Calu3 (cell line): ENCODE measurements at places on chromosomes 3 and 15.
A peak's percentile ranks its signal among the peaks of the same experiment; 100 is the strongest.

- peak; percentile 72 for DNase-seq
Measured at GRCh38 chr3:10551821-10552630, 46.6 kb upstream of the ATP2B2 start.

GRCh38 chr3:53092216-53092615, 38.0 kb downstream of the RFT1 start:
- DNase-seq: no peak

DNA sequence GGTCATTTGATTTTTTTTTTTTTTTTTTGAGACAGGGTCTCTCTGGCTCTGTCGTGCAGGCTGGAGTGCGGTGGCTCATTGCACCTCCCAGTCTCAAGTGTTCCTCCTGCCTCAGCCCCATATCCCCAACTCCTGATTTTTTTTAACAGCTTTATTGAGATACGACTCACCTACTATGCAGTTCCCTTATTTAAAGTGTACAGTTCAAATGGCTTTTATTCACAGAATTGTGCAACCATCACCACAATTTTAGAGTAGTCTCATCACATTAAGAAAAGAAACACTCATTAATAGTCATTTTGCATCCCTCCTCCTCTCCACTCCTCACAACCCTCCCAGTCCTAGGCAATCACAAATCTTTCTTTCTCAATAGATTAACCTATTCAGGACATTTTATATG, 1.9 kb upstream of the TRA2B start:
- DNase-seq: no peak

DNA sequence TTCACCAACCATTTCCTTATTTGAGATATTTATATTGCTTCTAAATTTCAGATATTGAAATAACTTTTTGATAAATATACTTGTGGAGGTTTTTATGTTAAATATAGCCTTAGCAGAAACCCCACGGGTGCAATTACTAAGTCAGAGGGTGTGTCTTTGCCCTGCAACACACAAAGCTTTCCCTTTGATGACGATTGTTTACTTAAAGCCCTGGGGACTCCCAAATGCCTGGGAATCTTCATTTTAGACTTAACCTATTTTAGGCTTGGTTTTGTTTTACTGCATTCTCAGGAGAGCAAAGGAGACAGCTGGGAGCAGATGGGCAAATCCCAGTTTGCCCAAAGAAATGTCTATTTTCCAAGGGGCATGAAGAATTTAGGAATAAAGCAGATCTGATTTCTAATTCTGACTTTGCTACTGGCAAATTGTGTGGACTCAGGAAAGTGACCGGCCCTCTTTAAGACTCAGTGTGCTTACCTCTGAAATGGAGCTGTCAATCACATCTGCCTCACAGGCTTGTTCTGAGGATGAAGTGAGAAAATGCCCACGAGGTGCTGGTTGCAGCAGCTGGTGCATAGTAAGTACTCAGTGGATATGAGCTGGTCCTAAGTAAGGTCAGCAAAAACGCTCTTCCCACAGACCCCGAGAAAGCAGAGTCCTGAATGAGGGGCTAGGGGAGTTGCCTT, 49.3 kb upstream of the CA12 start:
- no peak for DNase-seq

- no peak for DNase-seq
Measured at GRCh38 chr3:129522953-129523352, 5.5 kb upstream of the RHO start.

GRCh38 chr3:53721187-53722119, 124.8 kb downstream of the CHDH start:
- DNase-seq: no peak

GRCh38 chr3:42725454-42725853, 22.9 kb upstream of the HHATL start:
- DNase-seq: no peak

- DNase-seq: peak; percentile 56
Measured at GRCh38 chr3:87082796-87083440, 92.0 kb upstream of the VGLL3 start.

GRCh38 chr3:76436894-76437293, 603.0 kb upstream of the ROBO2 start:
- no peak for DNase-seq

DNA sequence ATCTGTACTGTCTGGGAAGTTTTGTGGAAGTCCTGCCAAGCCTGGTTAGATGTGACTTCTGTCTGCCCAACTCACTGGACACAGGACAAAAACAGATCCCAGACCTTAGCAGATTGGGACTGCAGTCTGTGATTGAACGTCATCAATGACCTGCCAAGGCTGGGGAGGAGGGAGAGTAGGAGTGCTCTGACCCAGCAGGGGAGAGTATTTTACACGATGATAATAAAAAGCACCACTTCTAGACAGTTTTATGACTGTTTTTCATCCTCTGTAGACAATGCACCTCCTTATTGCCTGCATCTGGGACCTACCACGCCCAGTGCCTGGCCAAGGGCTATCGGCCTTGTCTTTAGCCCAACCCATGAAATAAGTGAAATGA, 102.3 kb upstream of the NR2E3 start:
- no peak for DNase-seq

DNA sequence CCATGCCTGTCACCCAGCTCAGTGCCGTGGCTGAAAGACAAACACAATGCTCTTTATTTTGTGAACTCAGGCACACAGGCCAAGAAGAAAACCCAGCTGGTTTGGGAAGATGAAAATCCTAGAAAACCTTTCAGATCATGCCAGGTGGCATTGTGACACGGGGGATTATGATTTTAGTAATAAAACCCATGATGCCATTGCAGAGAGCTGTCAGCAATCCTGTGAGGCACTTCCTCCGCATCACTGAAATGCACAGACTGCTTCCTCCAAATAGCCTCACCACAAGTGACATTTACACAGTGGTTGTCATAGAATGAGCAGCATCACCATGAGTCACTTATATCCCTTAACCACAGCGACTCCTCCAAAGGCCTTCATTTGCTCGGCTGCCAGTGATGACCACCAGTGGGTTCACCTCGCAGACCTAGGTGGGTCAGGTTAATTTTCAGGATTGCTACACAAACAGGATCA, 22.7 kb downstream of the ABHD6 start:
- no peak for DNase-seq

DNA sequence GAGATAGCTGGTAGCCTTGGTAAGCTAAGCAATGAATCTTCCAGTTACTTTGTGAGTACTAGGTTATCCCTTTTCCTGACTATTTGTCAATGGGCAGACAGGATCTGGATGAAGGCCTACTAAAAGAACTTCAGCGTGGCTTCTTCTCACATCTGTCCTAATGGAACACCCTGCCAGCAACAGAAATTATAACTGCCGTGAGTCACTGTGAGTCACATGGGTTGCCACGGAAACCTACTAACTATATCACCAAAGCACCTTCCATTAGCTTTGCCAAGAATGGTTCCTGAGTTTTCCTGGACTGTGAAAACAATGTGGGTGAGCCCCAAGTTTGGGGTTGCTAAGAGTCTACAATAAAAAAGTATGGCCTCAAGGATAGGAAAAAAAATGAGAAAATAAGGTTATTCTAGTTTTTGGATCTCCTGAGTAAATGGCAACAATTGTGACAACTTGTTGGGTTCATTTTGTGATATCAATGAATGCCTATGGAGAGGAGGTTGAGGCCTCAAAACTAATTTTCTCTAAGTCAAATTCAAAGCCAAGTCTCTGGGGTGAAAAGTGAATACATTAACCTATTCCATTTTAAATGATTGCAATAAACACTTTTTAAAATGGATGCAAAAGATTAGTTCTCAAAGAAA, 195.1 kb upstream of the ICE2 start:
- DNase-seq: peak; percentile 77

DNA sequence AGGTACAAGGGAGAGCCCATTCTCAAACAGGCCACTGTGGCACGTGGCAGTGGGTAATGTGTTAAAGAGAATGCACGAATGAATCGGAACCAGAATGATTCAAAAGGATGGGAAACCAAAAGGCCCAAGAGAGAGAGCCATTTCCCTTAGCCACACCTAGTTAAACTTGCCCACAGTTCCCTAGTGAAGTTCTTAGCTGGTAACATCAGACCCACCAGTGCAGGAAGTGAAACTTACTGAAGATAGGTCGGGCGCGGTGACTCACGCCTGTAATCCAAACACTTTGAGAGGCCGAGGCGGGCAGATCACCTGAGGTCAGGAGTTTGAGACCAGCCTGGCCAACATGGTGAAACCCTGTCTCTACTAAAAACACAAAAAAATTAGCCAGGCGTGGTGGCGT, 97.1 kb downstream of the MEX3B start:
- no peak for DNase-seq

DNA sequence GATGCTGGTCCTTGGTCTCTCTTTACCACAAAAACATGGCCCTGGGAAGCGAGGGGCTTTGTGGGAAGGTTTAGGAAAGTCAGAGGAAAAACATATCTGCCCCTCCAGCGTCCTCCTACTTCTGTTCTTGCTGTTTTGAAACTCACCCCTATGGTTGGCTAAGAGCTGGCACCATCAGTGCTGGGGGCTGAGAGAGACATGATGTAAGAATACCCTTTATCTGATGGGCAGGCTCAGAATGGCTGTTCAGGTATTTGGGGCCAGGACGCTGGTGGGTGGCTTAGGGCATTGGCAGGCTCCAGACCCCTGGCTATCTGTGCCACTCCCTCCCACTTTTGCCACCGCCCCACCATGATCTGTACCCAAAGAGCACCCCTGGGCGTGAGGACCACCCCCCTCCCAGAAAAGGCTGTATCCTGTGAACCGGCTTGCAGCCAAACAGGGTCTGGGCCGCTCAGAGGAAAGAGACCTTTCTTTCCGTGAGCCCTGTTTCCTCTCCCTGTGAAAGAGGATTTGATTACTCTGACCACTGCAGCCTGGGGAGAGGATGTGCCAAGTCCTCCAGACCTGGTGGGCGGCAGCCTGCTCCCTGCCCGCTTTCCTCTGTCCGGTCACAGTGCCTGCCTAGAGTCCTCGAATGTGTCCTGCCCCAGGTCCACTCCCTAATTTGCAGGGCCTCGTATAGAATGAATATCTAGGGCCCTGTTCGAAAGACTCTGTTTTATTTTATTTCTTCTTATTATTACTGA, 61.3 kb upstream of the SLC6A6 start:
- no peak for DNase-seq

- DNase-seq: no peak
Measured at GRCh38 chr15:95958382-95958781, 372.1 kb upstream of the NR2F2 start.

- DNase-seq: no peak
Measured at GRCh38 chr15:32704395-32704981, 13.3 kb upstream of the GREM1 start.

DNA sequence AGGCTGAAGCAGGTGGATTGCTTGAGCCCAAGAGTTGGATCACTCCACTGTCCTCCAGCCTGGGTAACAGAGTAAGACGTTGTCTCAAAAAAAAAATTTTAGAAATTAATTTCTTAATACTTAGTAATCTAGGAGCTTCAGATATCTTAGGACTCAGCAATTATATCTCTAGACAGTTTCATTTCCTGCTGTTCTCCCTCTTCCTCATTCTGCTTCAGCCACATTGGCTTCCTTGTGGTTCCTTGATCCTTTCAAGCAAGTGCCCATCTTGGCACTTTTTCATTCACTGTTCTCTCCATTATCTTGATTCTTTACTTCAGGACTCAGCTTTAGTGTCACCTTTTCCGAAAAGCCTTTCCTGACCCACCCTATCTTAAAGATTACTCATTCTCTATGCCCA, 22.5 kb downstream of the TMEM202 start:
- DNase-seq: no peak

GRCh38 chr3:27675287-27675686, 46.8 kb downstream of the EOMES start:
- no peak for DNase-seq
